Thoracic aorta (tissue), 2 donors: ENCODE measurements at places on chromosomes 4 and X. TPM values are rescaled to one million over a fixed set of nuclear protein-coding genes. Genes with fewer than 3 reads are reported as not detected.
A peak's percentile ranks its signal among the peaks of the same experiment; 100 is the strongest.

- no peak for DNase-seq
These were observed 169.0 kb downstream of the ZNF330 start for GRCh38 chr4:141389649-141390048.

GRCh38 chrX:125894947-125895346, 271.1 kb downstream of the DCAF12L2 start:
- DNase-seq = no peak

GRCh38 chr4:67393007-67393406, 152.3 kb downstream of the CENPC start:
- no peak for DNase-seq

- no peak for DNase-seq
These were observed 569 bp upstream of the FHL1 start for GRCh38 chrX:136146614-136147314.

- no peak for DNase-seq
These were observed 63.0 kb downstream of the SEC24D start for GRCh38 chr4:118772767-118773428.

GRCh38 chrX:13188731-13189309, 131.0 kb downstream of the ATXN3L start:
- DNase-seq = no peak

- DNase-seq = no peak
These were observed 1.8 kb downstream of the CCSER1 start for GRCh38 chr4:90128961-90129495.

- no peak for DNase-seq
These were observed 18.7 kb upstream of the GABRB1 start for GRCh38 chr4:47012676-47013075.

DNA sequence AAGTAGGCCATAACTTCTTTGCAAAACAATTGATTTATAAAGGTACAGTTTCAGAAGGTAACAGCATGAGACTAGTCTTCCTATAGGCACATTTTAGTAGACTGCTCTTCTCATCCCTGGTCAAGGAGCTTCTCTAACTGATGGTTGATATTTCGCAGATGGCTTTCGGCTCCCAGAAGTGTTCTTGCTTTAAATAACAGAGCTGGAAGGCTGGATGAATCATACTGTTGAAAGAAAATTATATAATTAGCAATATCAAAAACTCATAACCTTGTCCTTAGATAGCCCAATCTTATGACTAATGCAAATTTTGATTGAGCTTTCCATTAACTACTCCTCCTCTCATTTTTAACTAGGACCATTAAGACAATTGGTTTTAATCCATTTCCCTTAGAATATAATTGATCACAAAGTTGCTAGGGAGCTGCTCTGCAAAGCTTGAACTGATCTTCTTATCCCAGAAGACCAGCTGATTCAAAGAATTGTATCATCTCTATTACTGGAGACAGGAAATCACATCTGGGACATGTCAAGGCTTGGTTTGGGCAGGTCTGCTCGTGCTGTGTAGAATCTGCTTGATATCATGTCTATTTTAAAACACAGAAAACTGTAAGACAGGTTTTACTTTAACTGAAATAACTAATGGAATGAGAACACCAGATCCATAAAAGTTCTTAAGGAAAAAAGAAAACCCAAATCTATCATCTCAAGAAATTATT, 38.6 kb downstream of the CENPU start:
- no peak for DNase-seq

DNA sequence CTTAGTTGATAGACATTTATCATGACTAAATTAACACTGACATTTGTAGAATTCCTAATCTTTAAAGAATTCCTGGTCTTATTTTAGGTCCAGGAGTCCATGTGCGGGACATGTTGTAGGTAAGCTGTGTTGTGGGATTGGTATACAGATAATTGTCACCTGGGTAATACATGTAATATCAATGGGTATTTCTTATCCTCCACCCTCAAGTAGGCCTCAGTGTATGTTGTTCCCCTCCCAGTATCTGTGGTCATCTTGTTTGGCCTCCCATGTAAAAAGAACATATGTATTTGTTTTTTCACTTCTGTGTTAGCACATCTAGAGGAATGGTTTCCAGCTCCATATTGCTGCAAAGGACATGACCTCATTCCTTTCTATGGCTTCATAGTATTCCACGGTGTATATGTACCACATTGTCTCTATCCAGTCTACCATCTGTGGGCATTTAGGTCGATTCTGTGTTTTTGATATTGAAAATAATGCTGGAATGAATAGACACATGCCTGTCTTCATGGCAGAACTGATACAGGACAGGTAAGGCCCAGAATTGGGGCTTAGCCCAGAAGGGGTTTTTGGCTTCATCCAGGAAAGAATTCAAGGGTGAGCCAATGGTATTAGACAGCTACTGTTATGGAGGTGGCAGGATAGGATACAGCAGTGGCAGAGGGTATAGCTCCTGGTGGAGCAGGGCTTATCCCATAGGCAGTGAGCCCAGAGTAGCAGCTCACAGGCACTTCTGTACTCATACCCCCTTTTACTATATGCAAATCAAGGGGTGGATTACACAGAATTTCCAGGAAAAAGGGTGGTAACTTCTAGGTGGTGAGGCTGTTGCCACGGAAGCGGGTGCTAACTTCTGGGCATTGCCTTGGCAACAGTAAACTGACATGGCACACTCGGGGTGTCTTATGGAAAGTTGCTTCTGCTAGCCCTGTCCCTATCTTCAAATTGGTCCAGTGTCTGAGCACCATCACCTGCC, 66.1 kb upstream of the WDR1 start:
- DNase-seq = no peak

DNA sequence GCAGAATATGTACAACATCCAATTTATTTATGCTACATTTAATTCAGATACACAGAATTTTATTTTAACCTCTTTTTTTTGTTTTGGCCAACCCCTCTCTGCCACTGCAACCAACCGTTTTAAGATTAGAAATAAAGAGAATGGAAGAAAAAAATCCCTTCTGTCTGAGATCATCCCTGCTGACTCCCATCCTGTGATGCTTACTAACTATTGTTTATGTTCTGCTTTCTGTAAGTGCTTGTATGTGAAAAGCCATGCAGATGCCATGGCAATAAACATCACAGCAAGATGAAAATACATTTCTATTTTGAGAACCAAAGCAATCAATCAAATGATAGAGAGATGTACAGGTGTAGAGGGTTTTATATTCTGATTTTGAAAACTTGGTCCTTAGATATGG, 70.1 kb downstream of the GABRB1 start:
- DNase-seq = no peak

GRCh38 chr4:102551958-102552565, 50.9 kb downstream of the NFKB1 start:
- no peak for DNase-seq

- DNase-seq = no peak
These were observed 59.6 kb downstream of the MGST2 start for GRCh38 chr4:139725236-139725635.

GRCh38 chr4:40333921-40334352, 1.2 kb upstream of the CHRNA9 start:
- DNase-seq = no peak

GRCh38 chr4:152357206-152357605, 178.7 kb downstream of the FBXW7 start:
- DNase-seq = no peak

GRCh38 chrX:149470955-149471354, 34.2 kb downstream of the IDS start:
- DNase-seq = peak; percentile 9

DNA sequence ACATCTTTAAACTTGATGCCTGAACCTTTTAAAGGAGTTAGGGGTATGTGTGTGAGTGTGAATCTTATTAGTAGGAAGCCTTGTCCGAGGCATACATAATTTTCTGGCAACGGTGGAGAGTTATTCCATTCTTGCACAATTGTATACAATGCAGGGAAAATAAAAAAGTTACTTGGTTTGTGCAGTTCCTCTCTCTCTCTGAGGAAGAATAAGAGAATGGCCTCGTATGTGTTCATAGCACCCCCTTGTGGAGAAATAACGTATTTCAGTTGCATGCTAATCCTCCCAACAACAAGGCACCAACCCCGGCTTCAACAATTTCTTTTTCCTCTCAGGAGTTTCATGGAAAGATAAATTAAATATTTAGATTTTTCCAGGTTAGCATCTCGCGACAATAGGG, 33.7 kb upstream of the FGF13 start:
- DNase-seq = no peak

The CPE gene
- 395 TPM for total RNA-seq

The TMEM31 gene
- total RNA-seq = not detected

The MAGEC1 gene
- total RNA-seq = not detected

The PLAC1 gene
- not detected for total RNA-seq

The HS6ST2 gene
- not detected for total RNA-seq

The DDX53 gene
- not detected for total RNA-seq

The MAGEB6 gene
- total RNA-seq = not detected

The TAF7L gene
- total RNA-seq = not detected
